GM12891 (cell line): ENCODE measurements at places on chromosomes 1 and 21.

DNA sequence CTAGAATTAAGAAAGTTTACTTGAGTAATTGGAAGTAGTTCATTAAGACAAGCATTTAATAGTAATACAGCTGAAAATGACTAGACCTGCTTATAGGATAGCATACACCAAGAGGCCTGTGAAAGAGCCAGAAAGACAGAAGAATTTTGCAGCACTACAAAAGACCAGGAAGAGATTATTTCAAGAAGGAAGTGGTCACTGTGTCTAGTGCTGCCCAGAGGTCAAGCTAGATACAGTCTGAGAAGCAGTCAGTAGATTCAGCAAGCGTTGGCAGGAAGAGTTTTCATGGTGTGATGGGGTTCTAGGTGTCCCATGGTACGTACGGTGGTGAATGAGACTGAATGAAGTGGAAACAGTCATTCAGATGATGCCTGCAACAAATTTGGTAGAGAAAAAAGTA, 31.5 kb downstream of the RGS8 start:
- DNase-seq: no peak

DNA sequence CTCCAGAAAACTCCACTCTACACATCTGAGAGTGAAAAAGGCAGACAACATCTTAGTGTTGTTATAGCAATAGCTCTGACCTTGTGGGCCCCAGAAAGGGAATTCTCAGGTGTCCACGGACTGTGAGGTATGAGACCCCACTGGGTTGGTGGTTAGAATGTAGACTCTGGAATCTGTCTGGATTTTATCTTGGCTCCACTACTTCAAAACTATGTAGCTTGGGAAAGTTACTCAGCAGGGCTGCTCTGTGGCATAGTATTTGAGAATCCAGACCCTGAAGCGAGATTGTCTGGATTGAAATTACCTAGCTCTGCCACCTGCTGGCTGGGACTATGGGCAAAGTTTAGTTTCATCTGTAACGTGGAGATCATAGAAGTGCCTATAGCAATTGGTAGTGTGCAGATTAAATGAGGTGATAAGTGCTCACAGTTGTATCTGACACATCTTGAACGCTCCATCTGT, 25.8 kb downstream of the PRDM2 start:
- DNase-seq: no peak

GRCh38 chr1:30872033-30872947, 36.3 kb downstream of the SDC3 start:
- DNase-seq: no peak

DNA sequence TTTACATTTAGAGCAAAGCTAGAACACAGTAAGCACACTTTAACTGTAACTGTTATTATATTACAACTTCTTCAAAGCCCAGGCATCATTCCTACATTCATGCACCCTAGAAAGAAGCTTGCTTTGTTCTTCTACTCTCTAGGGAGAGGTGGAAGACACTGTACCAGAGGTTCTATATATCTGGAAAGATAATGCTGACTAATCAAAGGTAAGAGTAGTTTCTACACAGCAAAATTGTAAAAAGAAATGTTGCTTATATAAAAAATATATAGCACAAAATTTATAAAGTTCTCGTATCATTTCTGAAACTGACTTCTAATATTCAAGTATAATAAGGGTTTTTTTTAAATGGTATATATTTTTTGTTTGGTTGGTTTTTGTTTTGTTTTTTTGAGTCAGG, 44.0 kb downstream of the EYA3 start:
- no peak for DNase-seq

- no peak for DNase-seq
These were observed 97.5 kb downstream of the SMYD2 start for GRCh38 chr1:214378492-214378891.

DNA sequence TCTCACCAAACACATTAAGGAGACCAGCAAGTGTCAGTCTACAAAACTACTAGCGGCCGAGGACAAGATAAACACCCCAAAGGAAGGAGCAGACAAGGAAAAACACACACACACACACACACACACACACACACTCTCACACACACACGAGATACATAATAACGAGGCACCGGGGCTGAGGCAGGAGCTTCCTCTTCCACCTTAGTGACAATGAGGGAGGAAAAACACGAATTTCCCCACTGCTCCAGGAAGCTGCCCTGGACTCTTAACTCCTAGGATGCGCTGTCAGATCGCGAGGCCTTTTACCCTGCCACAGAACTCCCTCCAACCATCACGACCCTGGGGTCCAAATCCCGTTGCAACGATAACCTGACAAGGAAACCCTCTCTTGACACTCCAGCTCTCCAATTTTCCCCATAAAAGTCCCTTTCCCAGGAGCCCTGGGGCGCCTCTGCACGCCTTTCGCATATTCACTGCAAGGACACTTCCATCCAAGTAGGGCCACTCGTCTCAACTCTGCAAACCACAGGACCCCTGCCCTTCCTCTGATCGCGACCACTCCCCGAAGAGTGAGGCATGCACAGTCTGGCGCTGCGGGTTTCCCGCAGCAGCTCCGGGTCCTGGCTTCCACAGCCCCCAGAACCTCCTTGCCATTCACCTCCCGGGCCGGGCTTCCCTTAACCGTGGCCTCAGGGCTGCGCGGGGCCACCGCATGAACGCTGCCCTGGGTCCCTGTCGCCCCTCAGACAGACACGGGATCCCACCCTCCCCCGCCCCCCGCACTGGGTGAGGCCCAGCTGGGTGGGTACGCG, 581 bp downstream of the ETV3 start:
- DNase-seq: no peak

GRCh38 chr1:163824006-163824405, 502.3 kb downstream of the NUF2 start:
- DNase-seq: no peak

DNA sequence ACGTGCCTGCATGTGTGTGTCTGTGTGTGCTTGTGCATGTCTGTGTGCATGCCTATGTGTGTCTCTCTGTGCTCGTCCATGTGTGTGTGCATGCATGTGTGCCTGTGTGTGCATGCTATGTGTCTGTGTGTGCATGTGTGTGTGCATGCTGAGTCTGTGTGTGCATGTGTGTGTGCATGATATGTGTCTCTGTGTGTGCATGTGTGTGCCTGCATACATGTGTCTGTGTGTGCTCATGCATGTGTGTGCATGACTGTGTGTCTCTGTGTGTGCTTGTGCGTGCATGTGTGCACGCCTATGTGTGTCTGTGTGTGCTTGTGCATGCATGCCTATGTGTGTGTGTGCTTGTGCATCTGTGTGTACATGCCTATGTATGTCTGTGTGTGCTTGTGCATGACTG, 52.3 kb downstream of the TCP10L start:
- DNase-seq: no peak

DNA sequence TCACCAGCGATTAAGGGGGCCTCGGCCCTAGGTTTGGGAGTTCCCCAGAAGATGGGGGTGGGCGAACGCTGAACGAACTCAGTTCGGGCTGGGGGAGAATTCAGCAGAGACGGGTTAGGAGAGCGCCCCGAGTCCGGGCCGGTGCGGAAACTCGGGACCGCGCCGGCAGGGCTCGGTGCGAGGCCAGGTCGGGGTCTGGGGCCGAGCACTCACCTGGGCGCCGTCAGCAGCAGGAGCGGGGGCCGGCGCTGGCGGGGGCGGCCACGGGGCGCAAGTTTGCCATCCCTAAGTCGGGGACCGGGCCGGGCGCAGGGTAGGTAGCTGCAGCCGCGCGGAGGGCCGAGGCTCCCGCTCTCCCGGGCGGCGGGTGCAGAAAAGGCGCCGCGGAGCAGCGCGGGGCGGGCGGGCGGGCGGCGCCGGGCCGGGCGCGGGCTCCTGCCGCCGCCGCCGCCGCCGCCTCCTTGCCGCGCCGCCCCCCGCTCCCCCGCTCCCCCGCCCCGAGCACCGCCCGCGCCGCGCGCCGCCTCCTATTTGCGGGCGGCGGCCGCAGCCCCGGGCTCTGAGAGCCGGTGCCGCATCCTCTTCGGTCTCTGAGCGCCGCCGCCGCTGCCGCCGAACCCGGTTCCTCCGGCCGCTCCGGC, 349 bp downstream of the ADGRB2 start:
- DNase-seq: no peak

- no peak for DNase-seq
These were observed 33.1 kb upstream of the NFASC start for GRCh38 chr1:204837440-204838084.

GRCh38 chr1:232344791-232345399, 285.0 kb downstream of the SIPA1L2 start:
- no peak for DNase-seq
